ENCODE measurements at places on chromosomes 11 and 22.

- no peak for DNase-seq
These were observed 828.0 kb downstream of the DLG2 start for GRCh38 chr11:84799112-84799511.

DNA sequence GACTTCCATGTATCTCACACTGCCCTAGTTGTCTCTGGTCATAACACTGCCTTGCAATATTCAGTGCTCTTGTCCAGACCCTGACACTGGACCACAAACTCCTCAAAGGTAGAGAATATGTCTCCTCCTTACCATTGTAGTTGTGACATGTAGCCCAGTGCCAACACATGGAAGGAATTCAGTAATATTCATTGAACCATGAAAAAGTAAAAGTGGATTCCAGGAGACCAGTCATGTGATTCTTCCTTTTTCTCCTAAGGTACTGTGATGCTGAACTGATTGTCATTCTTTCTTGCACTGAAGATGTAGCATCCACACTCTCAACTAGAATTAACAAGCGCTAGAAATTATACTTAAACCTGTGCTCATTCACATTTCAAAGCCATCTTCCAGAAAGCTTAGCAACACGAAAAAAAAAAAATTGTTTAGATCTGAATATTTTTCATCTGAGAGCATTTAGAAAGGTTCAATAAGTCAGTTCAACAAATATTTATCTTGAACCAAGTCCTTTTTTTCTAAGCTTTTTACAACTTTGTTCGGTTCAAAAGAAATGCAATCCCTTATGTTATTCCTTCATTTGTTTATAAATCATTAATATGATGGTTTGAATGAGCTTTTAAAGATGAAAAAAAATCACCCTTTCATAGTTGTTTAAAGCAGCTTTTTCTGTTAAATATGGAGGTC, 224.7 kb upstream of the BLID start:
- DNase-seq, result no peak

DNA sequence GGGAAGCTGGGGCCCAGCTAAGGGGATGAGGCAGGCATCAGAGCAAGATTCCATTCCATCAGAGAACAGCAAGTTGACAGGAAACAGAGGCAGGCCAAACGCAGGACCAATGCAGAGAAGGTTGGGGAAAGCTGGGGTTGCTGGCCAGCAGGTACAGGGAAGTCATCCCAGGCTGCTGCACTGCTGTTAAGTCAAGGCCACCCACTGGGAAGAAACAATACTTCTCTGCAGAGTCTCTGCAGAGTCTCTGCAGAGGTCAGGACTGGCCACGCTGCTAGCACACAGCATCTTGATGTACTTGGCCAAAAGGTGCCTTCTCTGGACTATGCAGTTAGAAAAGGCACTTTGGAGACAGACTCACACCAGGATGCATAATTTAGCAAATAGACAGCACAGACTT, 68.5 kb upstream of the CSNK2A3 start:
- no peak for DNase-seq

DNA sequence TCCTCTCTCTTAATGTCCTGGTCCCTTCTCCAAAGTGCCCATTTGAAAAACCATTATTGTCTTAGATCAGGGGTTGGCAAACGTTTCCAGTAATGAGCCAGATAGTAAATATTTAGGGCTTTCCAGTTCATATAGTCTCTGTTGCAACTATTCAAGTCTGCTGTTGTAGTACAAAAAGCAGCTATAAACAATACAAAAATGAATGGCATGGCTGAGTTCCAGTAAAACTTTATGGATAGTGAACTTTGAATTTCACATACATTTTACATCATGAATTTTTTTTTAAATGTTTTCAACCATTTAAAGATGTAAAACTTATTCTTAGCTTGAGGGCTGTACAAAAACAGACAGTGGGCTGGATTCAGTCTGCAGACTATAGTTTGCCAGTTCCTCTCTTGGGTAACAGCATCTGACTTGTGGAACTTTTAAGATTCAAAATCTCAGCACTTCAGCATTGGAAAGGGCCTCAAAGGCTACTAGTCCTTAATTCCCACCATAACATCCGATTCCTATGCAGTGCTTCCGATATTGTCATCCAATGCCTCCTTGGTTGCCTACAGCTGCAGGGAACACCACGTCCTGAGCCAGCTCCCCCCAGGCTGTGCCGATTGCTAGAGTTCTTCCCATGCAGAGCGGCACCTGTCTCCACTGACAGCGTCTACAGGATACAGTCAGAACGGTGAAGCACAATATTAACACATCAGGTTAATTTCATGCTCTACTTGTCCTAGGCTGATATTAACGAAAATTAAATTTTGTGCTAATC, 65.6 kb upstream of the E2F8 start:
- no peak for DNase-seq

- no peak for DNase-seq
These were observed 162.3 kb downstream of the C11orf87 start for GRCh38 chr11:109584001-109584972.

GRCh38 chr22:26887456-26887855, 230.1 kb downstream of the MIAT start:
- DNase-seq, result no peak

- DNase-seq, result no peak
These were observed 9.6 kb downstream of the PNPLA5 start for GRCh38 chr22:43882122-43882767.

DNA sequence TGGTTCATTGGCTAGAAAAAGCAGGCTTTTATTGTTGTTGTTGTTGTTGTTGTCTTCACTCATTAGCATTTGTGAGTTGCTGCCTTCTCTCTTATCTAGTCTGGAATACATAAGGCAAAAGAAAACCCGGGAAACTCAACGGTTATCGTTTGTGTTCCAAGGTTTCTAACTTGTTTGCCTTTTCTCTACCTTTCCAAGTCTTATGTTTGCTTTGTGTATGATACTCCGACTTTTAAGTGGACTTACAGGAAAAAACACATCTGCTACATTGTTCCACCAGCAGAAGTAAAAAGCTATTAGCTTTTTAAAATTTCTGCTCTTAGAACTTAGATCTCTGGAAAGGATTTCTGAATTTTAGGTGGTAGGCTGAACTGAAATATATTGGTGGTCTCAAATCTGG, 27.0 kb upstream of the HIKESHI start:
- DNase-seq, result no peak

- no peak for DNase-seq
These were observed 338.6 kb downstream of the TTC28 start for GRCh38 chr22:28341001-28341400.

DNA sequence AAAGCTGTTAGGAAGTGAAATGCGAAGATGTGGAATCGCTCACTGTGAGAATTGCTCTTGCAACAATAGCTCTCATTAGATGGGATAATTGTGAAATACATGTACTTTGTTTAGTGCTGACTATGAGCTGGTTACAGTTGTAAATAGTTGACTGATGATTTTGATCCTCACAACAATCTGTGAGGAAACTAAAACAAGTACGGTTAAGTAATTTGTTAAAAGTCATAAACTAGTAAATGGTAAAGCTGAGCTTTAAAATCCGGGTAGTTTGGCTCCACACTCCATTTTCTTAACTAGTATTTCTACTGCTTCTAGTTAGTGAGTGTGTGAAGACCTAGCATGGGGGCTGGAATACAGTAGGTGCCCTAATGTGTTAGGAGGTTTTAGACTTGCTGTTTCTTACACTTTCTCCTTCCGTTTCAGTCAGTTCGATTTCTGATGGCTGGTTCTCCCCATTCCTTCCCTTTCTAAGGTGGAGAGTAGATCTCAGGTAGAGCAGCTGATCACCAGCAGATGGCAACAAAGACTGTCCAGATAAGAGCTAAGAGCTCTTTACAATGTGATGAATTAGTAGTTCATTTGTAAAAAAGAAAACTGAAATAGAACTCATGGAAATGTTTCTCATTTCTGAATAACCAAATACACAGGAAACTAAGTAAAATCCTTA, 16.3 kb upstream of the CYP2R1 start:
- DNase-seq, result peak; percentile 43

GRCh38 chr22:49588739-49589138, 238.9 kb downstream of the BRD1 start:
- no peak for DNase-seq

DNA sequence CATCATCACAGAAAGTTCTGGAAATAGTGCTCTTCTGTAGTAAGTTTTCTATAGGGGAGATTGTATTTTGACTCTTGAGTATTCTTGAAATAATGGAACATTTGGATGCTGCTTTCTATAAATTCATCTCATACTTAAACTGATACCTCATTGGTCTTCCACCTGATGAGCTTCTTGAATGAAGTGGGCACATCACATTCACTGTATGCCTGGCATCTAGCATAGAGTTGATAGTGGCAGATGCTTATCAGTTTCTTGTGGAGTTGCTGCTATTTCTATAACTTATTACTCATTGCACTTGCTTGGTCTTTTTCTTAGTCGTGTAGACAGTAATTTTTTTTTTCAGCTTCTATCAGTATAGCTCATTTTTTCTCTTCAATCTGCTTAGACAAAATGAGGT, 5.4 kb downstream of the ATXN10 start:
- DNase-seq, result no peak

DNA sequence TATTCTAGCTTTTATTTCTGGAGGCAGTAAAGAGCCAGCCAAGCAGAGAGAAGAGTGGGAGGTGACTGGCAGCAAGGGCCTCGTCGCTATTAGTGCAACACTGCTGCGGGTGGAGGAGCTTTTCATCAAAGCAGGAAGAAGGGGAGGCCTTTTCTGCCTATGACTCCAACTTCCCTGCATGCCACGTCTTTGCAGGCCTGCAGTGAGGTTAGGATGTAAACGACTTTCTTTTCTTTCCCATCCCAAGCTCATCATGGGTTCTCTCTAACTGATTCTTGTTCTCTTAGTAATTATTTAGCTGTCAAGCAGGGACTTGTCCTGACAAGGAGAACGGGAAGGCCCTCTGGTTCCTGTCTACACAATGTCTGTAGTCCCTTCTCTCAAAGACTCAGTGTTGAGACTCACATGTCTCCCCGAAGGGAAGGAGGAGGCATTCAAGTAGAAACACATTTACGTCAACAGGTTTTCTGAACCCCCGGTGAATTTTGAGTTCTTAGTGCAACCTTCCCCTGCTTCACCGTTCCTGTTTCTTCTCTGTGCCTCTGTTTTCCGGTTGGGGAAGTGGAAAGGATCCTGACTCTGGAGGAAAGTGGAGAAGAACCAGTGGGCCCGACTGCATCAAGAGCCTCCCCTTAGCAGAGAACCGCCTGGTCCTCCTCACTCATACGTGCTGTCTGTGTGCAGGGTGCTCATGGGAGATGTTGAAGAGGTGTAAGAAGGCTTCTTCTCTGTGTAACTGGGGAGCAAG, 56.9 kb downstream of the PACS1 start:
- no peak for DNase-seq

GRCh38 chr11:9799886-9800285, 136.0 kb downstream of the SWAP70 start:
- no peak for DNase-seq

DNA sequence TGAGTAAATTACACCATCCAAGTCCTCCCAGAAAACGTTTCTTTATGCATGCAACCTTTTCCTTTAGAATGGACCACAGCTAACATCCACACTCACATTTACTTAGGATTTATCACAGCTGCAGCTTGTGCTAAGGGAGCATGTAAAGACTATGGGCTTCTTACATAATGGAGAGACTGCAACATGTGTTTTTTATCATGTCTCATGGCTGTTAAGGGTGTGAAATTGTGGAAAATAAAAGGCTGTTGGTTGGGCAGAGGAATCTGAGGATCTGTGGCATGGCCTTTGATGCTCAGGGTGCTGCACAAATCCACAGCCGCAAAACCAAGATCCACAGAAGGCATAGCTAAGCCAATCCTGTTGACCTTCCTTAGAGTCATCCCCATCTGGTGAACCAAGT, 112.0 kb upstream of the MTNR1B start:
- no peak for DNase-seq

GRCh38 chr11:115580927-115581680, 76.9 kb upstream of the CADM1 start:
- no peak for DNase-seq

GRCh38 chr11:70725278-70725677, 326.9 kb downstream of the CTTN start:
- DNase-seq, result no peak

GRCh38 chr11:19267567-19267966, 26.8 kb upstream of the E2F8 start:
- no peak for DNase-seq

GRCh38 chr11:3165152-3165705, at the start of gene OSBPL5:
OSBPL5 (minus strand) TSS chr11:3165310; CDS start chr11:3129148, 36,162 bp downstream.
- peak; percentile 56 for DNase-seq

DNA sequence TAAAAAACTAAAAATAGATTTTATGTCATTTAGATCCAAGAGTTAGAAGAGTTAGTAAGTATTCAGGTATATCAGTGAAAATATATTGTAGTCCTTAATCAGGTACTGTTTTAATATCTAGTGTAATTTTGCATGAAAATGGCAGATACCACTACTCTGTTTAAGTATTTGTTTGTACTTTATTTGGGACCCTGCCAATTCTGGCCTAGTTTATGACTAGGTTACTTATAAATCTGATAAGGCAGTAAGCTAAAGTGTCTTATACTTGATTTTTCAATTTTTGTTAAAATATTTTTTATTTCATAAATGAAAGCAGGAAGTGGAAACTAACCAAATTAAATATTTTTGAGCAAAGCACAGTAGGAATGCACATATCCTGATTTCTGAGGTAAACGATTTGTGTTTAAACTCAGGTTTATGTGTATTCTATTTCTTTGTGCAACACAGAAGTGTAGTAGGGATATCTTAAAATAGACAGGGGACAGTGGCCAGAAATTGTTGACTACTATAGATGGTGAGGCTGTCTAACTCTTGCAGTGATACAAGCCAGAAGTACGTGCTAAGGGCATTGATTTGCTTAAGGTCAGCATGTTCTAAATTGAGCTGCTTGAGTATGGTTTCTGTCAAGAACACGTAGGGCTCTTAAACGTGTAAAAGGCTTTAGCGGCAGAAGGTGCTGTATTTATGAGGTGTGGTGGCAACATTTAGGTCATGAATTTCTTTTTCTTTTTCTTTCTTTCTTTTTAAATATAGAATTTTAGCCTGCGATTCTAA, 34.0 kb downstream of the HIPK3 start:
- DNase-seq, result no peak

- DNase-seq, result no peak
These were observed 11.3 kb downstream of the MCAT start for GRCh38 chr22:43131773-43132501.

- DNase-seq, result no peak
These were observed 274.9 kb upstream of the CADM1 start for GRCh38 chr11:115778928-115779650.

- DNase-seq, result no peak
These were observed 85.9 kb upstream of the GRK3 start for GRCh38 chr22:25478528-25478927.

- no peak for DNase-seq
These were observed 32.2 kb upstream of the LYVE1 start for GRCh38 chr11:10600570-10601248.

DNA sequence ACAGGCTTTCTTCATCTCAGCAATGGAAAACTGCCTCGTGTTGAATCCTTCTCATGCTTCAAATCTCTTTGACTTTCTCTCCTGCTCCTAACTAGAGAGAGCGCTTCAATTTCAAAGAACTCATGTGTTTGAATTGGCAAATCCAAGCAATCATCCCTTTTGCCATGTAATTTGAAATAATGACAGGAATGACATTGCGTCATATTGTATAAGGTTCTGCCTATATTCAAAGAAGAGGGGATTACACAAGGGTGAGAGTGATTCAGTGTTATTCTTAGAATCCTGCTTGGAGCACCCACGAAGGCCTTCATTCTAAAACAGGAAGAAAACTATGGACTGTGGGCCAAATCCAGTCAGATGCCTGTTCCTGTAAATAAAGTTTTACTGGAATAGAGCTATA, 720.6 kb downstream of the JRKL start:
- DNase-seq, result no peak

GRCh38 chr11:15119352-15119751, 4.6 kb downstream of the INSC start:
- no peak for DNase-seq

GRCh38 chr22:24542641-24543040, 12.3 kb downstream of the GUCD1 start:
- DNase-seq, result no peak

- no peak for DNase-seq
These were observed 13.4 kb upstream of the ST14 start for GRCh38 chr11:130145975-130146776.
